ENCODE measurements at places on chromosomes 2 and 18.

- DNase-seq: no peak
Measured at GRCh38 chr2:68487773-68488355, 20.5 kb downstream of the APLF start.

GRCh38 chr2:29480426-29480825, 365.2 kb downstream of the CLIP4 start:
- DNase-seq: no peak

DNA sequence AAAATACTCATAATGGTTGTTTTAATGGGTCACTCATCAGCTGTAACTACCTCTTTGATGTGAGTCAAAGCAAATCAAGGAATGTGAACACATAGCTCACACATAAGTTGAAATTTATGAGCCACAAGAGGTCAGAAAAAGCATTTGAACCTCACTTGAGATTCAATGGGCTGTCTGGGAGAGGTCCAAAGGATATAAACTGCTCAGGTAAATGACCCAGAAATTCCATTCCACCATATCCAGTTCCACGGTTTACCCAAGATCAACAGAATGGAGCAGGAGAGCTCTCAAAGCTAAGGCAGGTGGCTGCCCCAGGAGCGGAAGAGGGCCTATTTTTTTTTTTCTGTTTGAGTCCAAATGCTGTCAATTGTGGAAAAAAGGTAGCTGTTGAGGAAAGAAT, 464.1 kb downstream of the TNS1 start:
- DNase-seq: no peak

- DNase-seq: no peak
Measured at GRCh38 chr18:32152705-32153448, 37.0 kb upstream of the MEP1B start.

DNA sequence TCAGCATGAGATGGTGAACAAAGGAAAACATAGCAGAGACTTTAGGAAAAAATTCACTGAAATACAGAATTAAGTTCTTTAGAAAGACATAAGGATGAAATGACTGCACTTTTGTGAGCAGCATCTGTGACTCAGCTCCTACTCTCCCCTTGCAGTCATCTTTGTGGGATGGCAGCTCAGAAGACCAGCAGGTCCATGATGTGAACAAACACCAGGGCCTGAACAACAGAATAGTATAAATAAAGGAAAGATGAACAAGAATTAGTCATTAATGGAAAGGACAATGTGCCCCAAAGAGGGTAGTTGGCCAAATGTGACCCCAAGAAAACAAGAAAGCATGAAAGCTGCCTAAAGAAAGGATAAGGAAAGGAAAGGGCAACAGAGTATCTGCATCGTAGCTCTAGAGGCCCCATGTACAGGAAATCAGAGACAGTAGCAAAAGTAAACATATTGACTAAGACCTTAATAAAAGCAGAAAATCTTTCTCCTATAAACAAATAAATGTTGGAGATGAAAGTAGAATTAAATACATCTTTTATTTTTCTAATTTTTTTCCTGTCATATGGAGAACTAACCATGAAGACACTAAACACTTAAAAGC, 318.0 kb downstream of the ZEB2 start:
- DNase-seq: no peak

DNA sequence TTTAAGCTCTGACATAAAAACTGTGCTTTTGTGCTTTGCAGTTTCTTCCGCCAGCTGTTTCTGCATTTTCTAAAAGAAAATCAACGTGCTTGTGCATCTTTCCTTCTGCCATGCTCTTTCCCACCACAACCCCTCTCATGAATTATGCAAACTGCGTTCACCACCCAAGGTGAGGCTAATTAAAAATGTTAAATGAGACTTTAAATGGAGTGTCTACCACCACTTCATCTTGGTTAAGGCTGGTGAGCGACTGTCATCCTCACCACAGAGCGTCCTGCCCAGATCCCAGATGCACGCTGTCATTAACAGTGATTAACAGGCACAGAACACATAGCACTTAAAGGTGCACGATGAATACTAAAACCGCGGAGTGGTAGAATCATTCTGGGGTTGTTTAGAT, 250.5 kb upstream of the RAB6C start:
- no peak for DNase-seq

GRCh38 chr2:60447943-60448342, 105.5 kb downstream of the BCL11A start:
- no peak for DNase-seq

DNA sequence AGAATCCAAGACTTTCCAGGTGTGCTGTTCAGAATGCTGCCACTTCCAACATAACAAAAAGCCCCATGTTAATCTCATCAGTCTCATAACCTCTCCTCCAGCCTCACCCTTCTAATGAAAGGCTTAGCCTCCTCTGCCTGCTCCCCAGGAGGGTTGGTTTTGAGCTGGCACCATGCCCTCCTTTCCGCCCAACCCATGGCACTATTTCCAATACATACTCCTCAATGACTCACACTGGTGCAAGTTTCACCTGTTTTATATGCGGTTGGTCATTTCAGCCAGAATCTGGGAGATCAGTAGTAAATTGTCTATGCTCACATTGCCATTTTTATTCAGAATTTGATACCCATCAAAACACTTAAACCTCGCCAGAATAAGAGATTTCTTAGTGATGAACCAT, 157.6 kb upstream of the NRP2 start:
- DNase-seq: no peak

DNA sequence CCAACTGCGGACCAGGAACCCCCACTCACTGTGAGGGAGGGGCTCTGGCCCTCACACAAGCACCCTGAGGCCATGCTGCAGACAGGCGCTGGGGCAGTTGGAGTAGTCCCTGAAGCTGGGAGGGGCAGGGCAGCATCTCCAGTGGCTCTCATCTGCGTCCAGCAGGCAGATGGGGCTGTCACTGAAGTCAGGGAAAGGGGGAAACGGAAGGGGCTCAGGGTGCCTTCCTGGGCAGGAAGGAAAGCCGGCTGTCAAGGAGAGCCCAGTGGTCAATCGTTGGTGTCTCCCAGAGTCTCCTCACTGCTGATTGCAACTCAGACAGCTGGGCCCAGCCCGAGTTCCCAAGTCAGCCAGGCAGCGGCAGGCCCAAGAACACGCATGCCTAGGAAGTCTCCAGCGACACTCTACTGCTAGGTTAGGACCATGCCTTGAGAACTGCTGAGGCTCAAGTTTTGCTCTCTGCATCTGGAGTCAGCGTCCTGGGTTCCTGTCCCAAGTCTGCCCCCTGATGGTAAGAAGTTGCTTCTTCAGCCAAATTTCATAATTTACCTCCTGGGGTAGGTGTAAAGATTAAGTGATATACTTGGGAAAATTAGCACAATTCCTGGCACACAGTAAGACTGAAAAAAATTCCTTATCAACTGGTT, 27.4 kb upstream of the NMUR1 start:
- DNase-seq: no peak

DNA sequence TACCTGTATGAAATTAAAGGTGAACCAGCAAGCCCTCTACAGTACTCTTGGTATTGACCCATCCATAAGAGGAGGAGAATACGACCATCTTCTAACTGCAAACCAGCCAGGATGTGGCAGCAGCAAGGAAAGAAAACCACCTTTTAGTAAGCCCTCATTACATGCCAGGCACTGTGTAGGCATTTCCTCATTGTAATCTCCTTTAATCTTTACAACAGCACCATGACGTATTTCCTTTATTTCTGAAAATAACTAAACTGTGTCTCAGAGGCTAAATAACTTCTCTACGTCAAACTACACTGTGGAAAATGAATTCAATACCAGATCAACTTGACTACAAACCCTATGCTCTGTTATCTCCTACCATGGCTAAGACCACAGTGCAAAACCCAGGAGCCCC, 18.2 kb downstream of the WDR35 start:
- DNase-seq: no peak

GRCh38 chr2:108623616-108624015, 89.3 kb downstream of the LIMS1 start:
- no peak for DNase-seq

- DNase-seq: no peak
Measured at GRCh38 chr2:207251573-207252192, 85.9 kb upstream of the KLF7 start.

DNA sequence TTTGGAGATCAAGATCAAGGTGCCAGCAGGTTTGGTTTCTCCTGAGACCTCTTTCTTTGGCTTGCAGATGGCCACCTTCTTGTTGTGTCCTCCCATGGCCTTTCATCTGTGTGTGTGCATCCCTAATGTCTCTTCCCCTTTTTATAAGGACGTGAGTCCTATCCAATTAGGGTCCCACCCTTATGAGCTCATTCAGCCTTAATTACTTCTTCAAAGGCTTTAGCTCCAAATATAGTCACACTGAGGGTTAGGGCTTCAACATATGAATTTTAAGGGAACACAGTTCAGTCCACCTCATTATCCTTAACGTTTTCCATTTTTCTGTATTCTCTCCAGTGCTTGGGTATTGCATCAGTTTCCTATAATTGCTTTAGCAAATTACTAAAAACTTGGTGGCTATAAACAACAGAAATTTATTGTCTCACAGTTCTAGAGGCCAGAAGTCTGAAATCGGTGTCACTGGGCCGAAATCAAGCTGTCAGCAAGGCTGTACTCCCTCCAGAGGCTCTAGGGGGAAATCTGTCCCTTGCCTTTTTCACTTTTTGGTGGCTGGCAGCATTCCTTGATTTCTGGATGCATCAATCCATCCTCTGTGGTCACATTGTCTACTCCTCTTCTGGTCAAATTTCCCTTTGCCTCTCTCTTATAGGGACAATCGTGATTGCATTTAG, 34.1 kb downstream of the CDC42EP3 start:
- no peak for DNase-seq

DNA sequence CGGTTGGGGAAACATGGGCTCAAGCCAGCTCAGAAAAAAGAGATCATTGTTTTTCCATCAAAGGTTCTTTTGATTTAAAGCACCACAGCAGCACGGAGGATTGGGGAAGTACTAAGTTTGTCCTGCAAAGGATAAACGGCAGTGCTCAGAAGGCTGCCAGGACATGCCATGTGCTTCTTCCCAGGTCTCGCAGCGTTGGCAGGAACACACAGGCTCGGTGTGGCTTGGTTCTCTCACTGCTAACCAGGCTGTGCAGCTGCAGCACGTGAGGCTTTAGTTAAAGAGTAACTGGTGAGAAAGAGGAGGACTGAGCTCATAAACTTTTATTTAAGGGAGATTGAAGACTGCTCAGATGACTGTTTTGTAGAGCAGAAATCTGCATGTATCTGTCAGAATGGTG, 264.3 kb downstream of the TSN start:
- DNase-seq: no peak

DNA sequence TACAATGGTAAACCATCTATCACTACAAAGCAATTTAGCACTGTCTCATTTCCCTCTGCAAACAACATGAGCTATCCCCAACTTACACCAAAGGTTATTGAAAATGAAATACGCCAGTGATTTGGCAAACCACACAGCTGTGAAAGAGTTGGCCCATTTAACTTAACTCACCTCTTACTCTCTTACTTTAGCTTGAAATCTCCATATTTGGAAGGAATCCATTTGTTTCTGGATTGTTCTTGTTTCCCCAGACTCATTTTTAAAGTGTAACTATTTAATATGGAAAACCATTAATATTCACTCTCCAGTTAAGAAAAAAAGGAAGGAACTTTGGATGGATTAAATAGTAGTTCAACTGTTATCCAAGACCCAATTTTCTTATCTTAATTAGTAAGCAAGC, 93.7 kb upstream of the TRIB2 start:
- no peak for DNase-seq

- no peak for DNase-seq
Measured at GRCh38 chr2:174051741-174052583, 86.8 kb upstream of the SP3 start.

- DNase-seq: no peak
Measured at GRCh38 chr2:38462121-38462661, 85.1 kb upstream of the ATL2 start.

DNA sequence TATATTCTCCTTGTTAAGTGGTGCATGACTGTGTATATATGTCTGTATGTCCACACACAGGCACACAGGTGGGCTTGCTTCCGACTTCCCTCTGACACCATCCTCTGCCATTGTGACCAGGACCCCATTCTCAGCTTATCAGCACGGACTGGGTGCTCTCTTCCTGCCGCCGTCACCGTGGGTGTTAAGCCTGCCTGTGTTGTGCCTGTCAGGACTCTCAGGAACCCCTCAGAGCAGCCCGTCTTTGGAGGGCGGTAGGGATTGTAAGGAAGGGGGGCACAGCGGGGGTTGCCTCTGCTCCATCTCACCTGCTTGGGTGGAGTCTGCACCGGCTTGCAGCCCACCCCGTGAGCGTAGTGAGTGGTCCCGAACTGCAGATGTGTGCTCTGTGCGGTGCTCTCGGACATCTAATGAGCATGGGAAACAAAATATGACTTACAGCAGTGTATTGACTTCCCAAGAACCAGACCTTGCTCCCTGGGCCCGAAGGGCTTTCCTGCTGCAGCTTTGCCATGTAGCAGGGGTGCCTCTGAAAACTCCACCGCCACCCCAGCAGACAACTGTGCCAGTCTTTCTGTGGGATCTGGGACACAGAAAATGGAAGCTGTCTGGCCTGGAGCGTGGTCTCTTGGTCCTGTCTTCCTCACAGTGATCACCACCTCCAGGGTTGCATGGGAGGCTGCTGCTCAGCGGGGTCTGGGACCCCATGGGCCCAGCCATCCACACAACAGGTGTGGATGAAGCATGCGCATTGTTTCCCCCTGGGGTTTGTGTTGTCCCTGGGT, 58.9 kb downstream of the SH3RF3 start:
- DNase-seq: no peak

DNA sequence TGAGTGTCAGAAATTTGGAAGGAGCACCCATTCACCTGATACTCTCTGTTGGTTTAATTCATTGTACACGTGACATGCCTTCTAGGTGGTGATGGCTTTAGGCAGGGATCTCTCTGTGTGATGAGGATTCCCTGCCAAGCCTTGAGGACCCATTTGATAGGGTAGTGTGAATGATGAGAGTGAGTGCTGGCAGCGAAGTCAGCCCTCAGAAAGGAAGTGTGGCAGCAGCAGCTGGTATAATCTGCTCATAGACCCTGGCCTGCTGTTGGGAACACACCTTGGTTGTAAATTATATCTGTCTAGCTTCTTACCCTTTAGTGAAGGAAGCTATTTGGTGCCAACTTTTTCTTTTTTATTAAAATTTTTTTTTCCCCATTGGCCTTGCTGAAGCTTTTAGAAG, 164.5 kb downstream of the HAUS1 start:
- DNase-seq: no peak
